GM19239 (cell line): ENCODE measurements at places on chromosomes 5 and 9.

DNA sequence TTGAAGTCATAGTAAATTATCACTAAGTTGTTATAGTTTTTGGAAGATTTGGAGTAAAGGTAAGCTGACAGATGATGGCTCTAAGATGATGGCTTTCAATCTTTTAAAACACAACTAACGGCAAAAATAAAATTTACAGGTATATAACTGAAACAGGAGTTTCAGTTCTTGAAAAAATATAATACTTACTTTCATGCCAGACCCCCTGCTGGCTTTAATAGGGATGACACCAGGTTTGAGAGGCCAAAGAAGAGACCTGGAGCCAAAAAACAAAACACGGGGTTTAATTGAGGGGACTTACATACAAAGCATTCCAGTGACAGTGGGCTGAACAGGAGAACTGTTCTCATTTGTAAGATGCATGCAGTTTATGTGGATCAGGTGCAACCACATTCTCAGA lies 301.7 kb upstream of the PCSK5 start:
- no peak for DNase-seq

DNA sequence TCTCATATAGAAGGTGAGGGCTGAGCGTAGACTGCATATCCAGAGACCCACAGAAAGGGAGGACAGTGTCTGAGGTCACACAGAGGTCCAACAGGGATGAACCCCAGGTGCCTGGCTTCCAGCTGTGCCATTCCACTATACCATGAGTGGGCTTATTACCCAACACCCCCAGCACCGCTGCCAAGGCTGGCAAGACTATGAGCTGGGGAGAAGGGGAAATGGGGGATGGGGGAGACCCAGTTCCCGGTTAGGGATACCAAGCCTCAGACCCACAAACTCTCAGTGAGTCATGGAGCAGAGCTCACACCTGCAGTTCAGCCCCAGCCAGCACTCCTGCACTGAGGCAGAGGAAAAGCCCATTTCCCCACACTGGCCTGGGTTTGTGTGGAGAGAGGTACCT lies 106.4 kb downstream of the PSD2 start:
- no peak for DNase-seq

- DNase-seq, result no peak
Measured at GRCh38 chr9:1916655-1917054, 98.5 kb upstream of the SMARCA2 start.

- no peak for DNase-seq
Measured at GRCh38 chr5:32638309-32638708, 53.0 kb downstream of the SUB1 start.

- no peak for DNase-seq
Measured at GRCh38 chr9:84513979-84514378, 155.6 kb upstream of the NTRK2 start.

DNA sequence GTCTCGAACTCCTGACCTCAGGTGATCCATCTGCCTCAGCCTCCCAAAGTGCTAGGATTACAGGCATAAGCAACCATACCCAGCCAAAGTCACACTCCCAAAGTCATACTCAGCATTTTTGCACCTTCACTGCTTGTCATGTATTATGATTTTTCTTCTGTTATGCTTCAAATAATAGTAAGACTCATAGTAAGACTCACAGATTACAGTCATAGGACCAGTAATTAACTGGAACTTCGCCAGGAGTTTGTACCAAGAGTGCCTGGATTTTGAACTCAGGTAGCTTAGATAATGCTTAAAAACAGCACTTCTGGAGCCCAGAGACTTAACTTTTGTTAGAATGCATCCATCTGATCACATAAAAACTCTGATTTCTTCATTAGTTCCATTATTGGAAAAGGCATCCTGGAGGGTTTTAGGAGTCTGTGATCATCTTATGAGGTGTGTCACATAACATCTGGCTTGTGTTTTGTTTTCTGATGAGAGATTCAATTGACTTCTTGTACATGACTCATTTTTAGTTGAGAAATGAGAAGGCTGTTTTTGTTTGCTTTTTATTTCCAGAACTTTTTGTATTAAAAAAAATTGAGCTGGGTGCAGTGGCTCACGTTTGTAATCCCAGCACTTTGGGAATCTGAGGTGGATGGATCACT lies 131.5 kb downstream of the ADAMTS19 start:
- no peak for DNase-seq

GRCh38 chr5:132640613-132641012 lies 17.4 kb upstream of the IL13 start:
- no peak for DNase-seq

DNA sequence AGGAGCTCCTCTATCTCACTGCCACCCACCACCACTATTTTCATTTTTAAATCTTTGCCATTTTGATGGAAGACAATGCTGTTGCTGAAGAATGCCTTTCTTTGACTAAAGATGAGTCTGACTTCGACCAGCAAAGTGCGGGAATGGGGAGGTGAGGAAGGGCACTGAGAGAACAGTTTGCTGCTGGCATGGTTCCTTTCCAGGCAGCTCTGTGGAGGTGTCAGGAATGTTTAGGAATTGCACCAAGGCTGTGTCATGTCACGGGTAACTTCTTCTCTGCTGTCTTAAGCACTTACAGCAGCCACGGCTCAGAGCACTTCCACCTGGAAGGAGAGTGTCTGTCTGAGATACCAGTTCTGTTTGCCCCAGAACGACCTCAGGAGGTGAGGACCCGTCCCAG lies 41.4 kb upstream of the SHB start:
- no peak for DNase-seq

DNA sequence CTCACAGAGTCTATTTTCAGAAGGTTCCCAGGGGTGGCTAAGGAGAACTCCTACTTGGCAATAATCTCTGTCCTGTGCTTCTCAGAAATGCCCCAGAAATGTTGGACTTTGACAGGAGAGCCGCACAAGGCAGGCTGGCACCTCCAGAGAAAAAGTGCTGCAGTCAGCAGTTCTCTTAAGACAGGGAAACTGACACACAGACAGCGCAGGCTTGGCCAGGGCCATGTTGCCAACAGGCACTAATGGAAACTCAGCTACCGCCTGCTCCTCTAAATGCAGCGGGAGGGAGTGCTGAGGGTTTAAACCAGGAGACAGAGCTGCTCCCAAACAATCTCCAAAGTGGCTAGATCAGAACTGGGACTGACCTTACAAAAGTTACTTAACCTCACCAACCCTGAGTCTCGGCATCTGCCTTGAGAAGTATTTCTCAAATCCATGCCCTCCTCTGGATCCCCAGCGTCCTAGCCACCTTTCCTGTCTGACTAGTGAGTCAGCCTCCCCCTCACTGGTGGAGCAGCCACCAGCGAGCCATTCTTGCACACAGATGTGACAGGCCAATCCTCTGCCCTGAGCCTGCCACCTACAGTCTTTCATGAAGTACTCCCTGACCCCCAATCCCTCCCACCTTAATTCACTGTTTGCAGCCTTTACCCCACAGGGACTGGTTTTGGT lies 186.4 kb downstream of the CDK5RAP2 start:
- DNase-seq, result no peak

- no peak for DNase-seq
Measured at GRCh38 chr9:129806061-129806460, 3.1 kb downstream of the TOR1B start.

DNA sequence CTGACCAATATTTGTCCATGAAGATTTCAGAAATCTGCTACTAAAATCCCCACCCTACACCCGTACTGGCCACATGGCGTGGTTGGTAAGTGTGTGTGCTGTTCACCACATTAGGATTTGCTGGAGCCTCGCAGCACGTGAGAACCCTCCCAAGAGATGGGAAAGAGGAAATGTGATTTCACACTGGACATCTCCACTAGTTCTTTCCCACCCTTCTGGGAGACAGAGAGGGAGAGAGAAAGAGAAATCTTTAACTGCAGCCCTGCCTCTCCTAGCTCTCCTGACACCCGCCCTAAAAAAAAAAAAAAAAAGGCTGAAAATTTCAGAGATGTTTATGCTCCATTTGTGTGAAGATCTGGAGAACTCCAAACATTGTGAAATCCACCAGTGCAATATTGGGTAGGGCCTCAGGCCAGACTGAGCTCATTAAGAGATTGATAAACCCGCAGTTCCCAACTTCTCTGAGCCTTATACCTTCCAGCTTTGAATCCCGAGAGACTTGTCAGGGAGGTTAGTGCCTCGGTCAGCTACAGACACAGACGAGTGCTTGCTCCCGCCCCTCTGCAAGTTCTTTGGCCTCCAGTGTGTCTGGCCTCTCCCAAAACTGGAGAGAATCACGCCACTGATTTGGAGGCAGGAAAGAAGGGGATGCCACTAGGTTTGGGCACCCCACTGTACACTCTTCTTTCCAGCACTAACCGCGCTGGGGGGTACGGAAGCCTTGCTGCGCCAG lies 1.9 kb downstream of the SPRY4 start:
- DNase-seq, result no peak

DNA sequence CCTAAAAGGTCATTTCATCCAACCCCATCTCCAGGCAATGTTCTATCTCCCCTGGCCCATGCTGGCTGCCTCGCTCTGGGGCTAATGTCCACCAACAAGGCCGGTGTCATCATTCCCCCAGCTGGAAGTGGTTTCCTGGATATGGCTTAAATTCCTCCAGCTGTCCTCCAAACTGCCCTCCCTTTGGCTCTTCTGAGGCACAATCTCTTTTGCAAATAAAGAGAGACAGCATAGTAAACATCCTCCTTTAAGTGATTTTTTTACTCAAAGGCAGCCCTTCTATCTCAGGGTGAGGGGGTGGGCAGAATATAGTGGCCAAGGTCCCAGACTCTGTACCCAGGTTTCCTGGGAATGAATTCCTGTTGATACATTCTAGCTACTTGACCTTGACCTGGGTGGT lies 117.4 kb upstream of the PANK3 start:
- DNase-seq, result no peak

DNA sequence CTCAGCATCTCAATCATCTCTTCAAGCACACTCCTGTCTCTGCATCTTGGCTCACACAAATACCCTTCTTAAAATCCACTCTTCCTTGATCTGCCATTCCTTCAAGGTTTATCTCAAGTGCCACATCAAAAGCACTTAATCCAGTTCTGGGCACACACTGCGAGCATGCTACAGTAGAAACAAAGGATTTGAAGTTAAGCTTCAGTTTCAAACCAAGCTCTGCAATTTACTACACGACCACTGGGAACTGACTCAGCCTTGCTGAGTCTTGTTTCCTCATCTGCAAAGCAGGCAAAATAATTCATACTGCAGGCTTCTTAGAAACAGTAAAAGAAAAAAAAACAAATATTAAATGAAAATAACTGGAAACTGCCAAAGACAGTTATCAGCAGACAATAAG lies 50.5 kb upstream of the CTNNAL1 start:
- no peak for DNase-seq

- no peak for DNase-seq
Measured at GRCh38 chr9:124000161-124000783, 11.3 kb upstream of the LHX2 start.

- DNase-seq, result no peak
Measured at GRCh38 chr9:114561771-114562170, 25.8 kb upstream of the ATP6V1G1 start.

DNA sequence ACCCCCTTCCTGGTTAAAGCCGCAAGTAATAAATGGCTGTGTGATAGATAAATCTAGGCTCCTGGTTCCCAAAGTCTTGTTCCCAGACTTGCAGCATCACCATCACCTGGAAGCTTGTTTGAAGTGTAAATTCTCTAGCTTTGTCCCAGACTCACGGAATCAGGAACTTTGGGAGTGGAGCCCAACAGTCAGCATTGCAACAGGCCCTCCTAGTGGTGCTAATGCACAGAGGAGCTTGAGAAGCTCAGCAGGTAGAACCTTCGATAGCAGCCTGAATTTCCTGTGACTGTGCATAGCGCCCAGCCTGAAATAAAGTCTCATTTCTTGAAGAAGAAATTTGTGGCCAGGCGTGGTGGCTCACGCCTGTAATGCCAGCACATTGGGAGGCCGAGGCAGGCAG lies 30.3 kb upstream of the MELK start:
- DNase-seq, result no peak

GRCh38 chr9:114662081-114662989 lies 4.7 kb upstream of the TEX53 start:
- peak; percentile 67 for DNase-seq

DNA sequence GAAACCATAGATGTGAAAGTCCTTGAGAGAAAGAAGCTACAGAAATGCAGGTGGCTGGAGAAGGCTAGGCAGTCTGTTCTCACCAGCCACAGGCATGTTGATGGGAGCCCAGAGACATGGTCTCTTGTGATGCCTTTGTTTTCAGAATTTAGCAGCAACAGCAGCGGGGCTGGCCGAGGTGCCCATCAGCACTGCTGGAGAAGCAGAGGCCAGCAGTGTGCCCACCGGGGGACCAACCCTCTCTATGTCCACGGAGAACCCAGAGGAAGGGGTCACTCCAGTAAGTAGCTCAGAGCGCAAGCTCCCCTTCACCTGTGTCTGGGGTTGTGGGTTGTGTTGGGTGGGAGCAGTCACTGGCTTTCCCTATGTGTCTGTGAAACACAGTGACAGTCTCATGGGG lies 59.6 kb downstream of the COL15A1 start:
- no peak for DNase-seq

GRCh38 chr5:171317230-171317629 lies 8.2 kb downstream of the TLX3 start:
- DNase-seq, result no peak

GRCh38 chr9:17843236-17843635 lies 264.4 kb downstream of the SH3GL2 start:
- DNase-seq, result no peak

- no peak for DNase-seq
Measured at GRCh38 chr9:31415164-31415563, 969.3 kb upstream of the ACO1 start.

GRCh38 chr9:2227144-2227867 lies 212.2 kb downstream of the SMARCA2 start:
- DNase-seq, result no peak

GRCh38 chr5:16937503-16938161 lies 1.5 kb upstream of the MYO10 start:
- DNase-seq, result no peak

- DNase-seq, result peak; percentile 73
Measured at GRCh38 chr5:88680253-88681132, 202.5 kb downstream of the MEF2C start.

DNA sequence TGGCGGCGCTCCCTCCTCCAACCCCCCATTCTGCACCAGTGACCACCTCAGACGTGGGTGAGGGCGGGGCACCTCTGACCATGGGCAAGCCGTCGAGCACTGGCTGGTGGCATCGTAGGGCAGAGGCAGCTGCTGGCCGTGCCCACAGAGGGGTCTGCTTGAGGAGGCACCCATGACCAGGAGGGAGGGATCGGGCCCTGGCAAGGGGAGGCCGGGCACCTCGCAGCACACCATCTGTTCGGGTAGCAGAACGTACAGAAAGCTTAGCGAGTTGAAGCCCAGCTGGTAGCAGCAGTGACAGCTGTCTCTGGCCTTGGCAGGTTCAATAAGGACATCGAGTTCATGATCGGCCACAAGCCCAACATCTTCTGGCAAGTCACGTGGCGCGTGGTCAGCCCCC lies 4.3 kb upstream of the SLC6A18 start:
- DNase-seq, result no peak

- DNase-seq, result no peak
Measured at GRCh38 chr9:1910269-1910811, 104.8 kb upstream of the SMARCA2 start.
